ENCODE measurements at places on chromosomes 1 and 21.

DNA sequence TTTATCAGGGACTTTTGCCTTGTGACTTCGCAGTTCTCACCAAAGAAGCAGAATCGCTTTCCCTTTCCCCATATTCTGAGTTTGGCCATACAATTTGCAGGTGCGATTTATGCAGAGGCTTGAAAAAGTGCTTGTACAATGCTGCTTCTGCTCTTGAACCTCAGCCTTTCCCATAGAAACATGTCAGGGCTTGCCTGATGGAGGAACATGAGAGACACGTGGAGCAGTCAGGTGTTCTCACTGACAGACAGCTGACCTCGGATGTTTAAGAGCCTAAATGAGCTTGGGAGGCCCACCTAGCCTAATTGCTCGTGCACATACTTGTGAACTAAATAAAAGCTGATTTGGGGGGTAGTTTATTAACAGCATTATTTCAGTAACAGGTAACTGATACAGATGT is 290.0 kb downstream of the S1PR1 start:
- no peak for DNase-seq

GRCh38 chr21:43618940-43619339 is 40.3 kb downstream of the HSF2BP start:
- no peak for DNase-seq

- DNase-seq, result no peak
Observed at GRCh38 chr1:90725657-90726424, 8.7 kb upstream of the BARHL2 start.

GRCh38 chr1:217369271-217369981 is 261.5 kb downstream of the GPATCH2 start:
- no peak for DNase-seq

Data from esophagus squamous epithelium (tissue), 5 donors.